ENCODE measurements at places on chromosomes 5 and 9.

DNA sequence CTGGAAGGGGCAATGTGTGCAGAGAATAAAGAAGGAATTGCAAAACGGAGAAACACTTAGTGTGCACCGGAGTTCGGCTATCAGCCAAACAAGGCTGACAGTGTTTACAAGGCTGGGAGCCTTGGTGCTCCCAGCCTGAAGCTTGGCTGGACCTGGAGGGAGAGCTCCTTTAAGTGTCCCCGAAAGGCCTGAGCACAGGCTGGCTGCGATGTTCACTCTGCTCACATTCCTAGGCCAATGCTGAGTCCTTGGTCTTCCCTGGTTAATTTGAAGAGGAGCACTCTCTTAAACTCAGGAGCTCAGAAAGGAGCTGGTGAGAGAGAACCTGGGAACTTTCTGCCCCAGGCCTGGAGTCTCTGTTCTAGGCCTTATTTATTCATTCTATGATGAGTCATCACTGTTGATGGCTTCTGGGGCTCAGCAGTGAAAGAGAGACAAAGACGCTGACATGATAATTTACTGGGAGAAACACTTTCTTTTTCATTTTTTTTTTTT lies 88.6 kb upstream of the MYO10 start:
- DNase-seq = peak; percentile 69

GRCh38 chr5:80408484-80409366 lies 861 bp downstream of the ZFYVE16 start:
- DNase-seq = peak; percentile 37

DNA sequence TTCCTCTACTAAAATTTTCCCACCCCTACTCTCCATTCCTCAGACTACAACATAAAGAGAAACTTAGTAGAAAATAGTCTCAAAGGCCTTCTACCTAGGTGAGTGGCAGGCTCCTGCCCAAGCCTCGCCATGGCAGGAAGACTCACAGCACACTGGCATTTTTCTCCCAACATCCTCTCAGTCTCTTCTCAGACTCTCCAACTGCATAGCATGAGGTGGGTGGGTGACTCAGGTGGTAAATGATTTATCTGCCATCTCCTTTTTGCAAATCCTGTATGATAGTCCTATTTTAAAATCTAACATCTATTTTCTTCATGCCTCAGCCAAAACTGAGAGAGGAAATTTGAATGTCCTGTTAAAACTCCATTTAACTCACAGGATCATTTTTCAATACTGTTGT lies 33.5 kb upstream of the GRIA1 start:
- no peak for DNase-seq

DNA sequence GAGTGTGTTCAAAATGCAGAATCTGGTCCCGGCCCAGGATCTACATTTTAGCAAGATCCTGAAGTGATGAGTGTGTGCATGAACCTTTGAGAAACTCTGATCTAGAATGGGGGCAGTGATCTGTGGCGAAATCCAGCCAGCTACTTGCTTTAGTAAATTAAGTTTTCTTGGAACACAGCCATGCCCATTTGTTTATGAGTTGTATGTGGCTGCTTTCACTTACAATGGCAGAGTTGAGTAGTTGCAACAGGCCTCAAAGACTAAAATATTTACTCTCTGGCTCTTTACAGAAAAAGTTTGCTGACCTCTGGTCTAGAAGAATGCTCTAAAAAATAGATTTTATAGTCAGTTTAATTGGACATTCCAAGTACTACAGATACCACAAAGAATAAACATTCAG lies 588.3 kb downstream of the BNC2 start:
- DNase-seq = peak; percentile 17

GRCh38 chr9:113992994-113993393 lies 85.1 kb downstream of the AMBP start:
- DNase-seq = no peak

DNA sequence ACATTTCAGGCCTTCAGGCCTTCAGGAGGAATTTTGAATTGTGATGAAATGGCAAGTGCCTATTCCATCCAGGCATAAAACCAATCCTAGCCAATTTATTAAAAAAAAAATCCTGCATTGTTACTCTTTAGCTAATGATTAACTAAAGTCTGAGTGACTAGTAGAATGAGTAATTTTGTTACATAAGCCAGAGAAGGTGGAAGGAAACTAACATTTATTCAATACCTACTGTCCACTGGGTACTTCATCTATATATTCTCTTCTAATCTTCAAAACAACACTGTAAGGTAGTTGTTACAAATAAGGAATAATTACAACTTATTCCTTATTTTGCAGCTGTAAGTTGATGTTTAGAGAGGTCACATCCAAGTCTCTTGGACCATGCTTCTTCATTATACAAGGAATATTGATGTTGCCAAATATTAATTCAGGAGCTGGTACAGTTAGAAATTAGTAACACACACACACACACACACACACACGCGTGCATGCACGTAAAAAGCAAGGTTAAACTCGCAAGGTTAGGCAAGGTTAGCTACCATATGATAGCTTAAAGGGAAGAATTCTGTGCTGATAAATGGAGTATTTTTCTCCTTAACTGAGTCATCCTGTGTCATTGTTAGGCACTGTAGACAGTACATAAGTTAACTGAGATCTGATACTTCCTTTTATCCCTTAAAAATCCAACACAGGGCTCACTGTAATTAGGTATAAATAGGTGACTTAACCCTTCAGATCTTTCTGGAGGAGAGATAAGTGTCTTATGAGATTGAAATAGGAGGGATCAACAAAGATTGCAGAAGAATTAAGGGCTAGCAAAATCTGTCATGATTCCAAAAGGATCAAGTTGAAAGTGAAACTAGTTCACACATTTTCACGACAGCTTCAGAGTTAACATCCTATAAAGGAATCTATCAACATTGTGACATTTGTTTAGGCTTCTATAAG lies 596.9 kb downstream of the PDE4D start:
- DNase-seq = peak; percentile 60

- DNase-seq = peak; percentile 45
These were observed 30.9 kb downstream of the RHOBTB3 start for GRCh38 chr5:95761771-95762651.

- DNase-seq = no peak
These were observed 80.2 kb downstream of the HTR4 start for GRCh38 chr5:148574167-148574566.

DNA sequence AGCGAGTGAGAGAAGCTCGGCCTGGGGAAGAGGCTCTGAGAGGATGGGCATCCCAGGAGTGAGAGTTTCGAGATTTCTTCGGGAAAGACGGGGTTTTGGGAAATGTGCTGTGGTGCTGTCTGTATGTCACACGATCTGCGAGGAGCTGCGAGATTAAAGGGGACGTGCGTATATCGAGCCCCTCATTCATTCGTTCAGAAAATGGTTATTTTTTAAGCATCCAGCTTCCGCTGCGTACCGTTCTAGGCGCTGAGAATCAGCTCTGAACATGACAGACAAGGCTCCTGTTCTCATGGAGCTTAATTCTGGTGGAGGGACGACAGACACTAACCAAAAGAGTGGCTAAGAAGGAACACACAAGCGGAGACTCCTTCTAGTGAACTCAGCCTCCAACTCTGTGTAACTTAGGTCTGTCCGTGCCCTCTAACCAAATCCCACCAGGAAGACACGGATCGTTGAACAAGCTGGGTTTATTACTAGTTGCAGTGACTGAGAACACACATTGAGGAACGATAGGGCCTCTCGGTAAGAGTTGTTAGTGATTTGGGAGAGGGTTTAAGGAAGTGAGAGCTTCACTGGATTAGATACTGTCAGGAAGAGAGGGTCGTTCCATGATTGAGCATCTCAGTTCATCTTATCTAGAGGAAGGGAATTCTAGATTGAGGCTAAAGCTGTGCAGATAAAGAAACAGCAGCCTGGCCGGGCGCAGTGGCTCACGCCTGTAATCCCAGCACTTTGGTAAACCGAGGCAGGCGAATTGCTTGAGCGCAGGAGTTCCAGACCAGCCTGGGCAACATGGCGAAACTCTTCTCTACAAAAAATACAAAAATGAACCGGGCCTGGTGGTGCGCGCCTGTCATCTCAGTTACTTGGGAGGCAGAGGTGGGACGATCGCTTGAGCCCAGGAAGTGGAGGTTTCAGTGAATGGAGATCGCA lies 1.0 kb upstream of the FBXW11 start:
- peak; percentile 20 for DNase-seq

Data from HCEC 1CT (cell line).